ENCODE measurements at places on chromosomes 3 and 15. TPM values are rescaled to one million over a fixed set of nuclear protein-coding genes. Genes with fewer than 3 reads are reported as not detected.

Gene FBXW12
- polyA plus RNA-seq = not detected

Gene SEMA7A
- 2.9 TPM for polyA plus RNA-seq

Gene ROPN1
- polyA plus RNA-seq = not detected

Gene CDHR4
- 0.17 TPM for polyA plus RNA-seq

Gene EIF5A2
- polyA plus RNA-seq = 1.4 TPM

Gene CYP19A1
- polyA plus RNA-seq = 0.88 TPM
